ENCODE measurements at places on chromosomes 1 and 21. TPM values are rescaled to one million over a fixed set of nuclear protein-coding genes. Genes with fewer than 3 reads are reported as not detected.

POU3F1 gene
- 0.22 TPM for total RNA-seq

PLEKHM2 gene
- total RNA-seq = 82.0 TPM

HPCA gene
- not detected for total RNA-seq

OXCT2 gene
- total RNA-seq = not detected

CASQ1 gene
- not detected for total RNA-seq

DEPDC1 gene
- total RNA-seq = not detected

RCAN3 gene
- 185 TPM for total RNA-seq

SH2D1B gene
- not detected for total RNA-seq

KRTAP19-3 gene
- total RNA-seq = not detected

LCE2A gene
- not detected for total RNA-seq

C1orf87 gene
- not detected for total RNA-seq

- peak; percentile 44 for DNase-seq
These were observed 479.3 kb upstream of the RUNX1 start for GRCh38 chr21:35528116-35529042.

GRCh38 chr21:42148097-42148496 lies 70.8 kb upstream of the ABCG1 start:
- no peak for DNase-seq

DNA sequence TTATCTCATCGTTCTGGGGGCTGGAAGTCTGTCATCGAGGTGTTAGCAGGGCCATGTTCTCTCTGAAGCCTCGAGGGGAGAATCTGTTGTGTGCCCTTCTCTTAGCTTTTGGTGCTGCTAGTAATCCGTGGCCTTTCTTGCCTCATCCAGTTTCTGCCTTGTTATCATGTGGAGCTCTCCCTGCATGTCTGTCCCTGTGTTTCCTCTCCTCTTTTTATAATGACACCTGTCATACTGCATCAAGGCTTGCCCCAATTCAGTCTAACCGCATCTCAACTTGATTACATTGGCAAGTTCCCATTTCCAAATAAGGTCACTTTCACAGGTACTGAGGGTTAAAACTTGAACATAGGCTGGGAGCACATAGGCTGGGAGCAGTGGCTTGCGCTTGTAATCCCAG lies 82.6 kb upstream of the CNIH3 start:
- DNase-seq = no peak

DNA sequence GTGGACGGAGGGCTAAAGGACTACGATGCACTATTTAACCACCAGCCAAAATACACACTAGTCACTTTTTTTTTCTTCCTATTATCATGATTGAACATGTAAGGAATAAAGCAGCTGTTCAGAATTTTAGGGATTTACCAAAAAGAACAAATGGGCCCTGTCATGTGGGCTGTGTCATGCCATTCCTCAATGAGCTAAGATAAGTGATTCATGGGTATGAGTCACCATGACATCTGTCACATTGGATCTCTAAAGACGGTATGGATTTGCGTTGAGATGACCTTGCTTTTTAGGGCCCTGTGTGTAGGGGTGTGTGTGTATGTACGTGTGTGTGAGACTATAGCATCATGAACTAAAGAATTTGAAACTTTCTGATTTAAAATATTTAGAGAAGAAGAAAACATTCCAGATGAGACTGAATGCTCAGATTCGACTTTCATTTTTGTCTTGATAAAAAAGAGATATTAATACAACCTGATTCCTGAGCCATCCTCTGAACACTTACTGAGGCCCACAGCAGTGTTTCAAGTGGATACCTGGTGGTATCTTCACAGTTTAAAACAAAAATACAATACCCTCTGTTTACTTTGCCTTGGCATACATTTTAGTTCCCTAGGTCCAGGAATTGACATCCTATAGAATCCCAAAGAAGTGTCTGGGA lies 246.1 kb upstream of the DUSP10 start:
- no peak for DNase-seq

DNA sequence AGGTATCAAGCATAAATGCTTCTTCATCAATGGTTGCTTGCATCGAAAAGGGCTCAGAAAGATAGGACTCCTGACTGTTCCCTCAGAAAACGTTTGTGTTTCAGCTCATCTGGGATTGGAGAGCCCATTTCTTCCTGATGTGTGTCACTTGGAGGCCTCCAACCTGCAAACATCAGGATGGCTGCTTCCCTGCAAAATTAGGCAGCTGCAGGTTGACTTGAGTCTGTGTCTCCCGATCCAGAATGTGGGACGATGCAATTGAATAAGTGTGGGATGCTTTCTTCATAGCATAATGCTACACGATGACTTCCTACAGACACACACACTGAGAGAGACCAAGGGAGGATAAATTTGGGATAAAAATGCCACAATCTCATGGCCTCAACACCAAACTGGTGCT lies 42.2 kb downstream of the OLIG1 start:
- no peak for DNase-seq

- no peak for DNase-seq
These were observed 18.1 kb downstream of the ADAM30 start for GRCh38 chr1:119878171-119878570.

DNA sequence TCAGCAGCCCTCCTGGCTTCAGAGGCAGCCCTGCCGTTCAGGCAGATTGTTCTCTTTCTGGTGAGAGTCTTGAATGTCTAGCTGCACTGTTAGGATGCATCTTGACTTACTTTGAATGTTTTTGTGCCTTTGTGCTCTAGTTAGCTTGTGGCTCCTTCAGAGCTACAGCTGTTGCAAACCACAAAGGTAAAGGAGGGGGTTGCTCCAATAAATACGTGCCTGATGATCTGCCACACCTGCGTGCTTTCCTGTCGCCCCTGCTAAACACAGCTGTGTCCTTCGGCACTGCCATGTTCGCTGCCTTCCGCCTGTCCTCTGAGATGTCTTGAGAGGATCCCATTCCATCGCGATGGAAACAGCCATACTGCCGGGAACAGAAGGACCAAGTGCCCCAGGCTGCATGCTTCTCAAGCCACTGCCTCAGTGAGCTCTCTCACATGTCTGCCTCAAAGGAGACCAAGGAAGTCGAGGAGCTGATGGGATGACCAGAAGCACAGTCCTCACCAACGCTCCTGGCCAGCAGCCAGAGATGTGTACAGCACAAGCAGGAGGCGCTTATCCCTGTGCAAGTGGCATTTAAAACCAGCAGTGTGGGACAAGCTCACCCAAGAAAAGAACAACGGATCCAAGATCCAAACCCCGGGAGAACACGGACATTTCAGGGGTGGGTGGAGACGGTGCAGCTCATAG lies 12.0 kb upstream of the SMIM12 start:
- DNase-seq = no peak

DNA sequence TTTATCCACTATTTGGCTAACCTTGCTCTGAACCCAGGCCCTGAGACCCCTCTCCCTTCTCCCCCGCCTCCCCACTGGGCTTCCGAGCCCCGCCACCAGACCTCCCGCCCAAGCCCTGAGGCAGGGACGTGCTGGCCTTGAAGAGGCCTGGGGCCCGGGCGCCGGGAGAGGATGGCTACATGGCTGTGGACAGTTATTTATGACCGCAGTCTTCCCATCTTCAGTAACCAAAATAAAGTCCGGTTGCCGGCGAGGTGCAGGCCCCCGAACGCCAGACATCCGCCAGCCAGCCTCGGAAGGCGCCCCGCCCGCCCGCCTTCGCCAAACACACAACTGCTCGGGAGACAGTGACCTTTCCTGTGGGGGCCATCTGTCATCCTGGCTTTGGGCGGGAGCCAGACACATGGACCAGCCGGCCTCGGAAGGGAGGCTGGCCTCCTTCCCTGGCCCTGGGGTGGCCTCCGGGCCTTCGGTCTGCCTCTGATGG lies 69.0 kb downstream of the DHRS3 start:
- no peak for DNase-seq

GRCh38 chr1:110258734-110259133 lies 48.6 kb downstream of the KCNC4 start:
- DNase-seq = no peak

GRCh38 chr1:226979115-226979516 lies 39.0 kb downstream of the COQ8A start:
- DNase-seq = no peak

GRCh38 chr1:48333316-48333715 lies 110.8 kb downstream of the SLC5A9 start:
- no peak for DNase-seq

- no peak for DNase-seq
These were observed 1041.3 kb upstream of the ADGRL4 start for GRCh38 chr1:80047791-80048190.

GRCh38 chr21:42366292-42367010 lies at the start of gene TFF1:
Gene TFF1 (minus strand): TSS chr21:42366535. CDS start chr21:42366495, 40 bp downstream.
- no peak for DNase-seq

GRCh38 chr1:39632682-39633417 lies 6.6 kb downstream of the HEYL start:
- no peak for DNase-seq

DNA sequence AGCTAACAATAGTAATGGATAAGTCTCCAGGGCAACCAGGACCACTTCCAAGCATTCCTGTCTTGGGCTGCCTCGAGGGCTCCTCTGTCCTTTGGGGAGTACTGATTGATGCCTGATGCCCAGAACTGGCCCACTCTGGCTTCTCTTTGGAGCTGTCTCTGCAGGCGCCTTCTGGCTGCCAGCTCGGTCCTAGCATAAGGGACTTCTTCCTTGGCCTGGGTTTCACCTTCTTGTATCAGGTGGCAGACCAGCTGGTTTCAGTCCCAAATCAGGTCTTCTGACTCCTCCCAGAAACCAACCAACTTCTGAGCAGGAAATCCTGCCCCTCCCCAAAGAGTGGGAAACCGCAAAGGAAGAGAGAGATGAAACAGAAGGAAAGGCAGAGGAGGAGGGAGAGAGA lies 10.6 kb downstream of the G0S2 start:
- peak; percentile 71 for DNase-seq

DNA sequence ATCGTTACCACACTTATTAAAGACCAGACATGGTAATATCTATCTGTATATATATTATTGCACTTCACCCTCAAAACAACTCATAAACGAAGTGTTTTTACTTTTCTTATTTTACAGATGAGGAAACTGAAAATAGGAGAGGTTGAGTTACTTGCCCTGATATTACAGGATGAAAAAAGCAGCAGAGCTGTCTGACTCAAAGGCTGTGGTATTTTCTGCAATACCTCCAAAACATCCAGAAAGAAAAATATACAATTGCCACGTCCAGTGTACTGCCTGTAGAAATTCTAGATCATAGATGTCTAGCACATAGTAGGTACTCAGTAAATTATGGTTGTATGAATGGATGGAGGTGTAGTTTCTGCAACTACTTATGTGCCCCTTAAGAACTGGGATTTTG lies 5.2 kb upstream of the TARBP1 start:
- no peak for DNase-seq

- DNase-seq = no peak
These were observed 18.9 kb downstream of the PGLYRP3 start for GRCh38 chr1:153293851-153294250.

Measured in CD4-positive, alpha-beta T cell (primary cell).